Fibroblast of skin of left quadriceps (primary cell): ENCODE measurements at places on chromosomes 13 and 19.

DNA sequence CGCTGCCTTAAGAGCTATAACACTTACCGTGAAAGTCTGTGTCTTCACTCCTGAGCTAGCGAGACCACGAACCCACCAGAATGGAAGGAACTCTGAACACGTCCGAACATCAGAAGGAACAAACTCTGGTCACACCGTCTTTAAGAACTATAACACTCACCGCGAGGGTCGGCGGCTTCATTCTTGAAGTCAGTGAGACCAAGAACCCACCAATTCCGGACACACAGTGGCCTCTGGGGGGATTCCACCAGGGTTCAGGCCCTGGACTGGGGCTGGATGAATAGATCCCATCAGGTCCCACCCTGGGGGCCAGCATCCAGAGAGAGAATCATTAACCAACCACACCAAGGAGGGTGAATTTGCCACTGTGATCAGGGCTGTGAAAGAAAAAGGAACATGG lies 55.8 kb upstream of the ATP12A start:
- DNase-seq = no peak

- DNase-seq = no peak
These were observed 4.3 kb downstream of the RGCC start for GRCh38 chr13:41461527-41462139.

DNA sequence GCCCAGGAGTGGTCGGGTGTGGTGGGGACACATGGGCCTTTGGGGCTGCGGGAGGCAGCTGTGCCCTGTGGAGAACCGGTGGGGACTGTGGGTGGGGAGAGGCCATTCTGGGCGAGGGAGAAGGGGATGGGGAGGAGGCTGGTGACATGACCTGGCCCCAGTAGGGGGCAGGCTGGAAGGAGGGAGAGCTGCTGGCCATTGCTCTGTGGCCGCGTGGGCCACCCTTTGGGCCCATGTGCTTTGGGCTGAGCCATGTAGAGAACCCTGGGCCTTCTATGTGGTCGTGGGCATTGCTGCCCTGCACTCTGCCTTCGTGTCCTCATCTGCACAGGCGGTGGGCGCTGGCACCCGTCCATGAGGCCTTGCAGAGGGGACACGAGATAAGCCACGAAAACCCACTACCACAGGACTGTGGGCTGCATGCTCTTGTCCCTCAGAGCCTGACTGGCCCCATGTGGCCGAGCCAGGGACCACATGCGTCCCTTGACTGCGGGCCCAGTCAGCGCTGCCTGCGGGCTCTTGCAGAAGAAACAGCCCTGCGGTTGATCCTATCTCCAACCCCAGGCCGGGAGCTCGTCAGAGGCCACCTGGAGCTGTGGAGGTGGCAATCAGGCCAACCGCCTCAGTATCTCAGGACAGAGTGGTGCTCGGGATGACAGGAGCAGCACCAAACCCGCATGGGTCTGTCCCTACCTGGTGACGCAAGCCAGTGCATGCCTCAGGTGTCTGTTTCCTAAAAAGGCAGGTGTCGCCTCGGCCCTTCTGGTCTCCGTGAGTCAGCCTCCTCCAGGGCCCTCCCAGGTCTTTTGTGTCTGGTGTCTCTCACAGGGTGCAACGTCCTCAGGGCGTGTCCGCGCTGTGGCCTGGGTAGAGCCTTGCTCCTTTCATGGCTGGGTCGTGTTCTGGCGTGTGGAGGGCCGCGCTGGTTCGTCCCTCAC lies 14.3 kb downstream of the FZR1 start:
- no peak for DNase-seq

DNA sequence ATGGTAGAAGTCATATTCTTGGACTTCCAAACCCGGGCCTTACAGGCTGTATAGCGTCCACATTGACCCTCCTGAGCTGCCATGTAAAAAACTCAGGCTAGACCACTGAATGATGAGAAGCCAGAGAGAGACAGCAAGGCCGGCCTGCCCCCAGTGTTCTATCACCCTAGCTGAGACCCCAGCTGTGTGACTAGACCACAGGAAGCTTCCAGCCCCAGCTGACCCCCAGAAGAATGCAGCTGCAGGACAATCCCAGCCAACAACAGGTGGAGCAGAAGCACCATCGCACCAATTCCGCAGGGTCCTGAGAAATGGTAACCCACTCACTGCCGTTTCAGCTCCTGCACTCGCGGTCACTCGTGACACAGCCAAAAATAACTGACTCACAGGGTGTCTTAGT lies 2.9 kb upstream of the ATP11A start:
- no peak for DNase-seq

DNA sequence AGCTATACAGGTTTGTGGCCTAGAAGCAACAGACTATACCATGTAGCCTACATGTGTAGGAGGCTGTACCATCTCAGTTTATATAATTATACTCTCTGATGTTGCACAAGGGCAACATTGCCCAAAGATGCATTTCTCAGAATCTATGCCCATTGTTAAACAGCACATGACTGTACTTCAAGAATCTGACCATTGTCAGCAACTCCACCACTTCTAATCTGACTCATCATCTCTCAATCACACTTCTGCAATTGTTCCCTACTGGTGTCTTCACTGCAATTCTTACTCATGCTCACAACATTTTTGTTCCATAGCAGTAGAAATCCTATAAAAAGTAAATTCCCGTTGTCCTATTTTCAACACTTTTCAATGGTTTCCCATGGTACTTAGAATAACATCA lies 63.9 kb upstream of the ATXN8OS start:
- DNase-seq = no peak

- DNase-seq = no peak
These were observed 23.0 kb upstream of the MYO16 start for GRCh38 chr13:108606424-108606823.

DNA sequence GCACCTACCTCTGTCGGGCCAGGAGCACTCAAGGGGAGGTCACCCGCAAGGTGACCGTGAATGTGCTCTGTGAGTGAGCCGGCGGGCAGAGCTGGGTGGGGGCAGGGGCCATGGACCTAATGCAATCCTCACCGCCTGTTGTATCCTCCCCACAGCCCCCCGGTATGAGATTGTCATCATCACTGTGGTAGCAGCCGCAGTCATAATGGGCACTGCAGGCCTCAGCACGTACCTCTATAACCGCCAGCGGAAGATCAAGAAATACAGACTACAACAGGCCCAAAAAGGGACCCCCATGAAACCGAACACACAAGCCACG lies 1.8 kb upstream of the ICAM4 start:
- no peak for DNase-seq

GRCh38 chr19:13398780-13399726 lies 107.2 kb downstream of the CACNA1A start:
- peak; percentile 74 for DNase-seq
